Common myeloid progenitor, CD34-positive (primary cell): ENCODE measurements at places on chromosomes 12 and 14.

- DNase-seq = no peak
These were observed 114.6 kb downstream of the SLC25A21 start for GRCh38 chr14:37057776-37058175.

GRCh38 chr14:103884854-103885253 lies 37.5 kb upstream of the PPP1R13B start:
- DNase-seq = no peak

- DNase-seq = no peak
These were observed 38.1 kb downstream of the ETV6 start for GRCh38 chr12:11687528-11687927.

DNA sequence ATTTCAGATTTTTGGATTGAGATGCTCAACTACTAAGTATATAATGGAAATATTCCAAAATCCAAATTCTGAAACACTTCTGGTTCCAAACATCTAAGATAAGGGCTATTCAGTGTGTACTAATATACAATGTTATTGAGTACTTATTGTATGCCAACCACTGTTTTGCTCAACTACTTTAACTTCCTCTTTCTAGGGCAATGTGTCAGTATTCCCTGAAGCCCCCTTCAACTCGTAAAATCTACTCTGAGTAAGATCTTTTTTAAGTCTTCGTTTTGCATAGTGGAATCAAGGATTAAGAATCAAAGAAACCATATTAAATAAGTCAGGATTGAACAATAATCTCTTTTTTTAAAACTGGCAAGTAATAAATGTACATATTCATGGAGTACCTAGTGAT lies 45.5 kb downstream of the SPATA7 start:
- DNase-seq = peak; percentile 21

GRCh38 chr14:91953170-91953985 lies 5.9 kb upstream of the FBLN5 start:
- no peak for DNase-seq

DNA sequence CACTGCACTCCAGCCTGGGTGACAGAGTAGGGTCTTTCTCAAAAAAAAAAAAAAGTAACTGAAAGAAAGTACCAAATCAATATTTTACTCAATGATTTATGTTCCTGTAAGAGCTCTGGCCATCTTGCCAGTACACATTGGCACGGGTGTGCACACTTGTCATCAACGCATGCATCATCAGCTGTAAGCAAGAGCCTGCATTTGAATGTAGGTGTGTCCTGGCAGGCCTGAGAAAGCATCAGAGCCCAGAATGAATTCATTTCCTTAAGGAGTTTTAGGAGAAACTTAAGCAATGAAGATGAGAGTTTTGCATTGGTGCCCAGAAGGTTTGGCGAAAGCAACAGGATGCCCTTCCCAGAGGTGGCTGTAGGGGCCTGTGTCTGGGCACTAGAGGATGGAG lies 88.5 kb upstream of the FZD10 start:
- DNase-seq = no peak

DNA sequence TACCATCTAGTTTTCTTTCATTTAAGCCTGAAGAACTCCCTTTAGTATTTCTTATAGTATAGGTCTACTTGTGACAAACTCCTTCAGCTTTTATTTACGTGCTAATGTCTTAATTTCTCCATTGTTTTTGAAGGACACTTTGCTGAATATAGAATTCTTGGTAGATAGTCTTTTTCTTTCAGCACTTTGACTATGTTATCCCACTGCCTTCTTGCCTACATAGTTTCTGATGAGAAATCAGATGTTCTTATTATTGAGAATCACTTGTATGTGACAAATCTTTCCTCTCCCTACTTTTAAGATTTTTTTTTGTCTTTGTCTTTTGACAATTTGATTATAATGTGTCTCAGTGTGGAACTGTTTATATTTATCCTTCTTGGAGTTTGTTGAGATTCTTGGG lies 5.1 kb upstream of the MIS18BP1 start:
- peak; percentile 60 for DNase-seq

- DNase-seq = no peak
These were observed 9.1 kb downstream of the TEDC1 start for GRCh38 chr14:105500036-105500725.

DNA sequence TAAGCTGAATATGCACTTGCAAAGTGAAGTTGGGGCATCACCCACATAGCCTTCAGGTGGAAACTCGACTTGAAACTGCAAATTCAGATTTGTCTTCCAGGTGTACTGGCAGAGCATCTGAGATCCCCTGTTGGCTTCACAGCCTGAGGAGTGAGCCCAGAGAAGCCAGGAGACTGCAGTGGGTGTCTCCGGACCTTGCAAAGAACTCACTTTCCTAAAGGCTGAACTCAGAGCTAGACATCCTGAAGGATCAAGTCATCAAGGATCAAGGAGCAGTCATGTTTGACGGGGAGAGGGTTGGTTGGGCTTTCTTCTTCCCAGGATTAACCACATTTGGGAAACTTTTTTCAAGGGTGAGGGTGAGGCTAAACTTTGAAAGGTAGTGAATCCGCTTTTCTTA lies 9.1 kb upstream of the HOXC13 start:
- DNase-seq = no peak

DNA sequence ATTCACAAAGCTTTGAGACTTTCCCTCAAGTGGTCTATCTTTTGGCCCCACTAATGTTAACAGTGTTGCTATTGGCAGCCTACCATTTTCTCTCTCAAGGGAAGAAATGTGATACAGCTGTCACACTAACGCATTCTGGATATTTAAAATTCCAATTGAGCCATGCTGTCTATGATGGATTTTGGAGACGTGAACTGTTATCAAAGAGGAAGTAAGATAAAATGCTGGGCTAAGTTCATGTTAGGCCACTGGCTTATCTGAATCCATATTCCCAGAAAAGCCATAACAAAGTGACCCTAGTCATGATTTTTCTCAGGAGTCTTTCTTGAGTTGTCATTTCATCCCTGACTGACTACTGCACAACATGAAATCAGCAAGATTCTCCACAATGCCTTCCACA lies 200.2 kb downstream of the PHLDA1 start:
- no peak for DNase-seq

DNA sequence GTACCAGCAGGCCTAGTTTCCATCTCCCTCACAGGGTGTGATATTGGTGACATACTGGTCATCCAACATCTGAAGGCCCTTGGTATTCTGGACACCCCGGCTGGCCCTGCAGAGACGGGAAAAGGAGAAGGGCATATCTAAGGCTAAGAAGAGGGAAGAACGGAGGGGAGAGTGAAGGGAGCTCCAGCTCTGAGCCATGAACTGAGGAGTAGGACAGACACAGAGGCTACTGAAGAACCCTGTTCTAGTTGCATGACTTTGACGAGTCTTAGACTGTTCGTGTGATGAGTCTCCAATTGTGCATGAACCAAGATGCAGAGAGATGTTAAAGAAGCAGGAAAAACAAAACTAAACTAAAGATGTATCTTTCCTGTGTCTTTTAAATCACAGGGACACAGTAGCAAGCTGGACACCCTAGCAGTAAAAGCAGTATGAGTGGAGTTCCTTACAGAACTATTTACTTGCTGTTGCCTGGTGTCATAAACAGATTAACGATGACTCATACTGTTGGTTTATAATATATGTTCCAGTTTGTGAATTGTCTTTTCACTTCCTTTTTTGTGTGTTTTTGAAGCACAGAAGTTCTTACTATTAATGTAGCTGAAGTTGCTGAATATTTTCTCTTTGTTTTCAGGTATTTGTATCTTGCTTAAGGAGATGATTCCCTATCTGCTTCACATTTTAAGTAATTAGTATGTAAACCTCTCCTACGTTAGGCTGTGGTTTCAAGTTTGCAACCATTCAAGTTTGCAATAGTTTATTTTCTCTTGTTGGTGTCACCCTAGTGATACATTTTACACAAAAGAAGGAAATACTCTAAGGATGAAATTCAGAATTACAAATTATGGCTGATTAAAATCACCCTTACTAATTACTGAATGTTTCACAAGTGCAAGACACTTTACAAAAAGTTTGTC lies 15.7 kb downstream of the FAR2 start:
- DNase-seq = peak; percentile 96

DNA sequence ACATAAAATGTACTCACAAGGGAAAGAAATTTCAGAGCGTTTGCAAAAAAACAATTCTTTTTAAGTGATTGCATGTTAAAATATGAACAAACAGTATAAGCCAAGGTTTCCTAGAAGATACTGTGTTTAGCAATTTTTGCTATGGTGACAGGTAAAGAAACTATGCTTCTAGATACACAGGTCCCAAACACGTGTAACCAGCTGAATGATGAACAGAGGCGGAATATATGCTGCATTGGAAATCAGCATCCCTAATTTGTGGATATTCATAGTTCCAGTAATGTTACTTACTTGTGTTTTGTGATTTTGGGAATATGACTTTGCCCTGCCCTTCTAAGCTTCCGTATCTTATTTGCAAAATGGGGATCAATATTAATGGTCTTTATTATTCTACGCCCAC lies 326.3 kb upstream of the DIO2 start:
- no peak for DNase-seq

DNA sequence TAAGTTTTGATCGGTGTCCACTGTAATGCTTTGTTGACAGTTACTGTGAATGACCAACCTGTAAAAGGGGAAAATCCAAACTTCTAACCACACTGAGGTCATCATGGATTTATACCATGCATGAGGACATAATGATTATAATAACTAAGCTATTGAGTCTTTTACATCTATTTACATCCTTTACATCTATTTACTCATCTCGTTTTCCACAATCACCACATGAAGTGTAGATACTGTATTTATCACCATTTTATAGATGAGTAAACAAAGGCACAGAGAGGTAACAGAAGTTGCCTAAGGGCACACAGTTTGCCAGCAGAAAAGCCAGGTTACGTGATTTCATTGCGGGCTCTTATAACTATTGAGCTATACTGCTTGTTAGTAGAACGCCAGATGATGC lies 27.9 kb upstream of the EID3 start:
- DNase-seq = no peak

GRCh38 chr14:93729993-93730392 lies 58.3 kb downstream of the PRIMA1 start:
- DNase-seq = no peak

DNA sequence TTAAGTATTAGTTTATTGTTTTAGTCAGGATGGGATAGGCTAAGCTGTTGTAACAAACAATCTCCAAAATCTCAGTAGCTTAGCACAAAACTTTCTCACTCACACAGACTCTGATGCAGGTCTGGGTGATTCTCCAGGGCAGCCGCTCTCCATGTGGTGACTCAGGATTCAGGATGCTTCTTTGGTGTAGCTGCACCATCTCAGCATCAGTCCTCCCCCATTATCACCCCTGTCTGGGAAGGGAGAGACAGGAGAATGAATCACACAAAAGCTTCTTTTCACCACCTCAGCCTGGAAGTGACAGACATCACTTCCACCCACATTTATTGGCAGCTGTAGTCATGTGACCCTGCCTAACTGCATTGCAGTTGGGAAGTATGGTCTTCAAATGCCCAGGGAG lies 142.3 kb downstream of the DICER1 start:
- DNase-seq = no peak

DNA sequence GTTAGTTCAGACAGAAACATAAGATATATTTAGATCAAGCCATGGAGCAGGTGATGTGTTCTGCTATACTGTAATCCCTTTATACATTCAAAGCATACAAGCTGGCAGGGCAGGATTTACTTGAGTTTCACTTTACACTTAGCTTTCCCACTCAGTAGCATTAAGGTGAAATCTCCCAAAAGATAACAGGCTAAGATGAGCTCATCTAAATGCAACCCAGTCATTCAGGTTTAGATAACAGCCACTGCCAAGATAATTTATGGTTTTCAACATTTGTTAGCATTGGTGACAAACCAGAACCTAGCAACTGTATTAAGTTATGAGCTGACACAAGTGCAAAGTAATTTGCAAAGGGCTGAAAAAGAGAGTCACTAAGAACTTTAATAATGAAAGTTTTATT lies 925.1 kb upstream of the ATXN7L3B start:
- DNase-seq = no peak

- DNase-seq = peak; percentile 30
These were observed 237.7 kb downstream of the GXYLT1 start for GRCh38 chr12:41907021-41907420.

GRCh38 chr14:99322731-99323599 lies 51.0 kb upstream of the BCL11B start:
- no peak for DNase-seq
